ENCODE measurements at places on chromosomes 3 and 15.

GRCh38 chr3:55544219-55544618 lies 57.1 kb upstream of the WNT5A start:
- DNase-seq: no peak

DNA sequence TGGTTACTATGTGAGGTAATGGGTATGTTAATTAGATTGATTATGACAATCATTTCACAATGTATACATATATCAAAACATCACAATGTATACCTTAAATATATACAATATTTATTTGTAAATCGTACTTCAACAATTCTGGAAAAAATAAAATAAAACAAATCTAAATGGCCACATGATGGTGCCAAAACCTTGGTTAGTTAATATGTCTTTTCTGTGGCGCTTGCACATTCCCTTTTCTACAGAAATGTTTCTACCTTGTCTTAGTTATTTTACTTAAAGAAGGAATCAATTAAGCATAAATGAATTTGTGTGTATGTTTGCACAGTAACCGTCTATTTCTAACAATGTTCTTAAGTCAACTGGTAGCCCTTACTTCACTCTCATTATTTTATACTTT lies 53.4 kb downstream of the OXSM start:
- no peak for DNase-seq

GRCh38 chr3:64290864-64291263 lies 65.6 kb upstream of the PRICKLE2 start:
- no peak for DNase-seq

DNA sequence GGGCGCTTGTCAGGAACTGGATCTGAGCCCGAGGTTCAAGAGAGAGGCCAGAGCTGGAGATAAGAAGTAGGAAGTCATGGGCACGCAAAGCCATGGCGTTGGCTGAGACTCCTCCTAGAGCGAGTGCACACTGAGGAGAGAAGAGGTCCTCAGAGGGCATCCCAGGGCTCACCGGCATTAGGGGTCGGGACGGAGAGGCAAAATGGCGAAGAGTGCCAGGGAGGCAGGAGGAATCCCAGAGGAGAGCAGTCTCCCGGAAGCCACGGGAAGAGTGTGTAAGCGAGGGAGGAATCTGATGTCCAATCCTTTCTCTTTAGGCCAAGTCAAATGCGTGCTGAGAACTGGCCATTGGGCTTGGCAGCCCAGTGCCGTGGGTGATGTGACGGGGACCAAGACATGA lies 24.0 kb downstream of the EFCC1 start:
- no peak for DNase-seq

DNA sequence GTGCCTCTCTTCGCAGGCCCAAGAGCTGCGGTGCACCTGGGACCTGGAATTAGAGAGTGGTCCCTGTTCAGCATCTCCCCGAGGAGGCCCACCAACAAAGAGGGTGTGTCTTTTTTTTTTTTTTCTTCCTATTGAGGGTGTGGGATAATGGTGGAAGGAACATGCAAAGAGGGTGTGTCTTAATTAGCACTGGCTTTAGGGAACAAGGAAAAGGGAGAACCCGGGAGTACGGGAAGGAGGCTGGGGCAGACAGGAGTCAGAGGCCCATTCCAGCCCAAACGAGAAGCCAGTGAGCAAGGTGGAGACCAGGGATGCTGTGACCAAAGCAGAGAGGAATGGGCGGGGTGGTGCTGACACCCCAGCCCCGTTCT lies 429 bp upstream of the LOXL1 start:
- DNase-seq: no peak

DNA sequence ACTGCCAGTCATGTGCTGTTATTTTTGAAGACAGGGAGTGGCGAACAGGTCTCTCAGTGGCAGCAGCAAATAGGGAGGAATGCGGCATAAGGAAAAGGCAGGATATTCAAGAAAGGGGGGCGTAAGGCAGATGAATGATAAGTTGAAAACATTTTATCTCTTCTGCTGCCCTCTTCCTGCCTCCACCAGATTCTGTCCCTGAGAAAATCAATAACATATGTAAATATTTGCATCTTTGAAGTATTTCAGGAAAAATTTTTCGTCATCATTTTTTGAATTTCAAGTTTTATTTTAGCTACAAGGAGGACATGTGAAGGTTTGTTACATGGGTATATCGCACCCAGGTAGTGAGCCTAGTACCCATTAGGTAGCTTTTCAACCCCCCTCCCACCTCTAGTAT lies 616.7 kb downstream of the MCTP2 start:
- DNase-seq: no peak

- no peak for DNase-seq
Observed at GRCh38 chr3:100150473-100150872, 36.2 kb upstream of the FILIP1L start.

GRCh38 chr3:38036906-38037305 lies 2.1 kb upstream of the DLEC1 start:
- DNase-seq: no peak

- DNase-seq: no peak
Observed at GRCh38 chr3:21517184-21517583, 233.8 kb downstream of the ZNF385D start.

DNA sequence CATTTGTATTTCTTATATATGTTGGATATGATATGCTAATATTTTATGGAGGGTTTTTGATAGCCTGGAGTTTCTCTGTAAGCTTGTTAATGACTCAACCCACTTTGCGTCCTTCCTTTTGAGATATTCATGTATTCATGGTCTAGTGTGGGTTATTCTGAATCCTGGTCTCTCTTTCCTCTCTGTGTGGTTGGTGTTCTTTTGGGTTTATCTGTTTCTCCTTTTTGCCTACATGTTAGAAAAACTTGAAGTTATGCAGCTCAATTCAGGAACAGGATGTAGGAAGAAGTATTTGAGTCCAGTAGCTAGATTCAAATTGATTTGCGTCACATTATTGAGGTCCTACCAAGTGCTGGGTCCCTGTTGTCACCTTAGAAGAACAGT lies 28.1 kb downstream of the CMTM7 start:
- no peak for DNase-seq

GRCh38 chr15:37907136-37907535 lies 27.3 kb upstream of the TMCO5A start:
- no peak for DNase-seq

- no peak for DNase-seq
Observed at GRCh38 chr3:182848906-182849305, 55.6 kb downstream of the ATP11B start.

DNA sequence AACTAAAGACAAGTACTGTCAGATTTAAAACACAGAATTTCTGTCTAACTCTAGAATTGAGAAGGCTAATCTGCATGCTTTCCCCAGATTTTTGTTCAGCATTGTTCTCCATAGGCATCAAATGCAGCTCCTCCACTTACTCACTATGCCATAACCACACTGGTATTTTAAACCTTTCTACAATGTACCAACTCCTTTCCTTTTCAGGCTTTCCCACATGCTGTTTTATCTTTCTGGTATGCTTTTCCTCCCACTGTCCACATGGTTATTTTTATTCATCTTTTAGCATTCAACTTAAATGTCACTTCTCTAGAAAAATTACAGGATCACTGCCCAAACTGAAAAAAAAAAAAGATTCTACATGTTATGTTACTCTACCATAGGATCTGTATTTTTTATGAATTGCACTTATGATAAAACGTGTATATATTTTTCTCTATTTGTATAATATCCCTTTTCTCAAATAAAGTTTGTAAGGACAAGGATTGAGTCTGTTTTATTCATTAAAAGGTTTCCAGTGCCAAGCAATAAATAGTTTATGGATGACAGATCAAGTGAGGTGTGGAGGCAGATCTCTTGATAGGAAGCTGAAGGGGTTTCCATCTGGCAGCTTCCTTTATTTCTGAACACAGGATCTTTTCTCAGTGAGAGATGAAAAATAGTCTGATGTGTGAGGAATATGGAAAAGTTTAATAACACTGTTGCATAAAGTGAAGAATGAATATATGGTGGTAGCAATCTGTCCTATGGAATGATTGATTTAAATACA lies 1064.5 kb downstream of the ZPLD1 start:
- DNase-seq: no peak

DNA sequence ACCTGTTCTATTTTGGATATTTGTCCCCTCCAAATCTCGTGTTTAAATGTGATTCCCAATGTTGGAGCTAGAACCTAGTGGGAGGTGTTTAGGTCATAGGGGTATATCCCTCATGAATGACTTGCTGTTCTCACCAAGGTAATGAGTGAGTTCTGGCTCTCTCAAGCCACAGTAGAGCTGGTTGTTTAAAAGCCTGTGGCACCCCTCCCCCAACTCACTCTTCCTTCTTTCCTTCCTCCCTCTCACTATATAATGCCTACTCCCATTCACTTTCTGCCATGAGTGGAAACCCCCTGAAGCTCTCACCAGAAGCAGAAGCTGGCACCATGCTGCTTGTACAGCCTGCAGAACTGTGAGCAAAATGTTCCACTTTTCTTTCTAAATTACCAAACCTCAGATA lies 341.1 kb downstream of the SI start:
- no peak for DNase-seq

DNA sequence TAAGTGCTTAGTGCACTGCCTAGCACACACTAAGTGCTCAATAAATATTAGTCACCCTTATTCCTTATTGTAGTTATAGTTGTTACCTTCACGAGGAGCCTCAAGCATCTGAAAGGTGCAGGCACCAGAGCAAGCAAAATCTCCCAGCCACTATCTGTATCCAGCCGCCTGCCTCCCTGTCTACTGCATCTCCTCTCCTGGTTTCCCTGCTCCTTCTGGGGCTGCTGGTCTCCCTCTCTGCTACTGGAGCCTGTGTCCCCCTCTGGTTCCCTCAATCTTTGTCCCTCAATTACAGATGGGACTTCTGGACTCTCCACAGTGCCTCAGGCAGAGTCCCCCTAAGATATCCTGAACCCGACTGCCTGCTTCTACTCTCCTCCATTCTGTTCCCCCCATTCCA lies 18.8 kb downstream of the MYL3 start:
- no peak for DNase-seq

- DNase-seq: no peak
Observed at GRCh38 chr15:33104212-33104611, 90.3 kb downstream of the FMN1 start.

- DNase-seq: no peak
Observed at GRCh38 chr15:80936288-80937078, 53.1 kb downstream of the MESD start.

- DNase-seq: no peak
Observed at GRCh38 chr15:74709011-74709410, 13.2 kb upstream of the EDC3 start.

GRCh38 chr15:101156509-101157159 lies 95.2 kb downstream of the CHSY1 start:
- DNase-seq: no peak
